ENCODE measurements at places on chromosomes 12 and 14.

DNA sequence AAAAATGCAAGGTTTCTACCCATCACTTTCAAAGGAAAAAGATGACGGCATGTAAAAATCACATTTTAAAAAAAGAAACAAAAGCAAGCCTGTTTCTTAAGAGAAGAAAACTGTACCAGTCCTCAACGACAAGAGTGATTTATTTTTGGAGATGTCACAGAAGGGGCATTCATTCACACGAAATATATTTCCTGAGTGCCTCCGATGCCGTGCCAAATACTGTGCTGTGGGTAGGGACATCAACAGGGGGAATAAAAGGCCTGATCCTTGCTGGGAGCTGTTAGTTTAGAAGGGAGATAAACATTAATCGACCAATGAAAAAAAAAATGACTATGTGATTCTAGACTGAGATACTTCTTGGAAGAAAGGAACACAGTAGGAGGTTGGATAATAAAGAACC, 297.5 kb upstream of the SOX5 start:
- no peak for DNase-seq

- DNase-seq = no peak
Measured at GRCh38 chr14:30464481-30464880, 94.5 kb upstream of the G2E3 start.

- no peak for DNase-seq
Measured at GRCh38 chr12:66898700-66899469, 220.0 kb upstream of the GRIP1 start.

DNA sequence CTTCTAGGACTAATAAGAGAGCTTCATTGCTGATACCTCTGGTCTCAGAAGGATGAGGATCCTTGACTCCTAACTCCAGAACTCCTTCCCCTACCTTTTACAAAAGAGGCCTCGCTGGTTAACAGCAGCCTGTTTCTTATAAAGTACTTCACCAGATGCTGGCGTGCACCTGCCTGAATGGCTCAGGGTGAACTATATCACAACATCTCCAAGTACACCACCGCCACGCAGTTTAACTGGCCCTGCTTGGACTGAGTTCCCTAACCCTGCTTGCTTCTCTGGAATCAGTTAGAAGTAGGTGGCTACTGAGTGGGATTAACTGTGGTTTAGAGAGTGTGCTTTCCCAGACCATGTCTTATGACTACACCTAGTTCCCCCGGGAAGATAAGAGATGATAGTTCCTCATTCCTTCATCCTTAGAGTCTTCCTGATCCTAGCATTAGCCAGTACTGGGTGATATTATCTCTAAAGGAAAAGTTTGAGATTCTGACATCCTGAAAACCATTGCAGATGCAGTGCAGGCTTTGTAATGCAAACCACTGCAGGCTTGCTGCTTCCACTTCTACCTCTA, 3.0 kb downstream of the FOXJ2 start:
- no peak for DNase-seq

DNA sequence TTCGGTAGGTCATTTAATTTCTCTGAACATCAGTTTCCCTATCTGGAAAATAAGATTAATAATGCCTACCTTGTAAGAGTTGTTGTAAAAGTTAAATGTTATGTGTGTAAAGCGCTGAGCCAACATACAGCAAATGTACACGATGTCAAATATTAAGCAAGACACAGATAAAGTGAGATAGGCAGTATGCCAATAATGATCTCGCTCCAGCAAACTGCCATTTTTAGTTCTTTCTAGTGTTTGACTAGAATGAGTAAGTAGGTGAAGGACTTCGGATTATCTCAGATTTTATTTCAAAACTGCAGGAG, 840 bp downstream of the DHRS7 start:
- no peak for DNase-seq

DNA sequence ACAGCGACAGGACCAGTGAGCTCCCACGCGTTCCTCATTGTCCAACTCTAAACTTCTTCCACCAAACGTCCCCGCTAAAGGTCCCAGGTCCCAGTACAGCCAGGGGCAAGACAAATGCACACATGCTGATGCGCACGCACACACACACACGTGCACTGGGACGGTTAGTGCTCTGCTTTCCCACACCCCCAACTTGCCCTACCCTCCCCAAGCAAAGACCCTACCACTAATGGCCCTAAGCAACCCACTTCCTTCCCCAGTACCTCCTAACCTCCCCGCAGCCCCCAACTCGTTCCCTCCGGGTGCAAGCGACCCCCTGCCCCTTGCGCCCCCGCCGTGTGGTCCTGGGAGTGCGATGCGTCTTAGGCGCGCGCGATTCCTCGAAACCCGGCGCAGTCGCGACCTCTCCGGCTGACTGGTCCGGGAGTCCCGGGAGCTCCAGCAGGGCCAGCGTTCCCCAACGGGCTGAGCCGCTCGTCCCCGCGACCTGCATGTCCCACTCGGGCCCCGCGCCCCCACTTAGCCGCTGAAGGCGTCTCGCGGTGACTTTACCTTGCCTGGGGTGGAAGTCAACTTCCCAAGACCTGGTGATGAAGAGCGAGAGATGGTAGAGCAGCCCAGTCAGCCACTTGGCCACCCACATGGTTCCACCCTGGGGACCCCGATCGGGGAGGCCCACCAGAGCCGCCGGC, 578 bp downstream of the ADAMTS20 start:
- DNase-seq = no peak

DNA sequence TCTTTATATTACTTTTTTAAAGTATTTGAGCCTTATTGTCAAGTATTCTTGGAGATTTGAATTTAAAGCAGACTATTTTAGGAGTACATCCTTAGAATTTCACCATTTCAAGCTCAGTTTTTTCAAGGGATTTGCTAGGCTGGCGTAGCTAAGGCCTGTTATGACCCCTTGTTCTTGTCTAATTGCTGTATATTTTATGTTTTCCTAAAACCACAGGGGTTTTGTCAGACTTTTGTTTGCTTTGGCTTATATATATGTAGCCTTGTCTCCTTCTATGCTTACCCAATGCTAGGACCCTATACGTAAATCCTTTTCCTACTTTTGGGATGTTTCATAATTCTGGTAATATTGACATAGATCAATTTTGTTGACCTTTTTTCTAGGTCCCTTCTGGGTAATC, 147.0 kb upstream of the SYT10 start:
- DNase-seq = no peak

DNA sequence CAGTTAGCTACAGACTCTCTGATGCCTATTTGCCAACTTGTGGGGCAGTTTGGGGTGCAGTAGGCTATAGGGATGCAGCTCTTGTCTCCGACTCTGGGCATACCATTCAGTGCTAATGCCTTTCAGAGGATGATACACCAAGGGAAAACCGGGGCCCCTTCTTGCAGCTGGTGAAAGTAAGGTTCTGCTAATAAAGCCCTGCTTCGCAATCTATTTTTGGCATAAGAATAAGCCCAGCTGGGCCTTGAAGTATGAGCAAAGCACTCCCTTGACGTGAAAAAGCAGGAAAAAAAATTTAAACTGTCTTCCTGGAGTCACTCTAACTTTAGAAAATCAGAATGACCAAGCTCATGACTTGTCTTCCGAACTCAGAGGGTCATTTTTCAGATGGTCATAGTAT, 124.1 kb upstream of the RBM19 start:
- DNase-seq = no peak

GRCh38 chr12:53065470-53065869, 13.7 kb downstream of the SPRYD3 start:
- DNase-seq = no peak

DNA sequence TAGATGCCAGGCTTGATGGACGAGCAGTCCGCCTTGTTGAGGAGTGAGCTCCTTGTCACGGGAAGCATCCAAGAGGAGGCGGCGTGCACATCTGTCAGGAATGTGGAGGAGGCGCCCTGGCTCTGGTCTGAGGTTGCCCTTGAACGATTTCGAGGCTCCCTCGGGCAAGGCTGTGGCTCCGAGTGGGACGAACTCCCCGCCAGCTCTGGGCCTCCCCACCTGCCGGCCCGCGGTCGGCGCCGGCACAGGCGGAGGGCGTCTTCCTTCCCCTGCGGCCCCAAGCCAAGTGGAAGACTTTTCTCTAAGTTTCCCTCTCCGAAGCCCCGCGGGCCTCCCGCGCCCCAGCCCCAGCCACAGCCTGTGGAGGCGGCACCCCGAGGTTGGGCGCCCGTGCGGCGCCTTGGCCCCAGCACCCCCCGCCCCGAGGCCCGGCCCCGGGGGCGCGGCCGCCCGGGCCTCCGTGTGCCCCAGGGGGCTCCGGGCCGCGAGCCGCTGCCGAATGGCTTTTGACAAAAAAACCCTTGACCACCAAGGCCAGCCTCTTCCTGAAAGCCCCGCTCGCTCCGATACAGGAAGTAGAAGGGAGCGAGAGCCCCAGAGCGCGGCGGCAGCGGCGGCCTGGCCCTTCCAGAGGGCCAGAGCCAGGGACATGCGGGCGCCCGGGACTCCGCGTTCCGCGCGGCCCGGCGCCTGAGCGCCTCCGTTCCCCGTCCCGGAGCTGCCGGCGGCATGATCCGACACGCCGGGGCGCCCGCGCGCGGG, at the start of gene RIN3:
TSS of gene RIN3 (plus strand) at position 578 of the 762 bp plus-strand sequence. CDS start at position 730, 152 bp downstream.
- DNase-seq = no peak

DNA sequence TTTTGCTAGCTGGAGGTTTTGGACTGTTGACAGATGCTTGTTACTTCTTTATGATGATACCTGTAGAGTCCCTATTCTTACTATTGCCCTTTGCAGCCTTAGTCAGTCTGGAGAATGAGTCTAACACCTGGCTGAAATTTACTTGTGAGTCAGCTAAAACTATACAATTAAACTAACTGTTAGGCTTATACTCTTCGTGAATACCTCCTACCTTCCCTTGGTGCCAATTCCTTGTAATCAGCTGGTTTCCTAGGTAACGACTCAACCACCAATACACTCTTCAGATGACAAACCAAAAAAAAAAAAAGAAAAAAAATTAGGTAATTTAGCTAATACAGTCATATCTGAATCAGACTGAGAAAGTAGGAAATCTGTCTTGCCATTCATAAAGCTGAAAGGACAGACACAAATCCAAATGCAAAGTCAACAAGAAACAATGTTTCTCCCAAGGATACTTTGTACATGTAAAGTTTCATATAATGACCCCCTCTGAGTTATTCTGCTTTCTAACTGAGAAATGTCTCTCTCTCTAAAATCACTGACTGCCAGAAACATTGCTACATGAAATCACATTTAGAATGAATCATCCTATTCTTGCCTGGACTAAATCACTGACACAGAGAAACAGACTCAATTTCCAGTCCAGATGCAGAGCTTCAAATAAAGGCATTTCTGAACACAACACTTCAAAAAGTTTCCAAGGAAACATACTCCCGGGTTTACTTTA, 56.5 kb upstream of the CDKL1 start:
- peak; percentile 53 for DNase-seq

DNA sequence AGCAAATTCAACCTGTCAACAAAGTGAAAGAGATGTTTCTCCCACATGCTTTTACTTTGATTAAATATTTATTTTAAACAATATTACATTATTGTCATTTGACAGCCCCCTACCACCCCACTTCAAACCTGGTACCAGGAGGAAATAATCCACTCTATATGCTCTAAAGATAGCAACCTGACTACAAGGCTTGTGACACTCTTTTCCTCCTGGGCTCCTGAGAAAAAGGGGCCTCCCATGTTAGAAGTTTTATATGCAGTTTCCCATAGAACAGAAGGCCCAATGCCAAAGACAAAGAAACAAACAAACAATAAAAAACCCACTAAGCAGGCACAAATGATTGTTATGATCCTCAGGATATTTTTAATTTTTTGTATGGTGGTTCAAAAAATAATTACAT, 73.6 kb downstream of the RPS29 start:
- no peak for DNase-seq

DNA sequence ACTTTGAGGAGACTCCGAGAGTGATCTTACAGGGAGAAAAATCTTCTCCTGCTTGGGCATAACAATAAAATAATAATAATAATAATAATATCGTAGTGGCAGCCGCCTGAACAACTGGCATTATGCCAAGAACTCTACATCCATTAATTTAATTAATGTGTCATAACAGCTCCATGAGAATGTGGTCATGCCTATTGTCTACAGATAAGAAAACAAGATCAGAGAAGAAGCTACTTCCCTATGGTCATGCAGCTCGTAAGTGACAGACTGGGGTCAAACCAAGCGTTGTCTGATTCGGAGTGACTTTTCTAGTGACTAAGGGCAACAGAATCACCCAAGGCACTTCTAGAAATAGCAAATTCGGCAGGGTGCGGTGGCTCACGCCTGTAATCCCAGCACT, 11.7 kb downstream of the PROX2 start:
- DNase-seq = no peak

- no peak for DNase-seq
Measured at GRCh38 chr14:94555991-94556390, 5.3 kb upstream of the SERPINA4 start.

DNA sequence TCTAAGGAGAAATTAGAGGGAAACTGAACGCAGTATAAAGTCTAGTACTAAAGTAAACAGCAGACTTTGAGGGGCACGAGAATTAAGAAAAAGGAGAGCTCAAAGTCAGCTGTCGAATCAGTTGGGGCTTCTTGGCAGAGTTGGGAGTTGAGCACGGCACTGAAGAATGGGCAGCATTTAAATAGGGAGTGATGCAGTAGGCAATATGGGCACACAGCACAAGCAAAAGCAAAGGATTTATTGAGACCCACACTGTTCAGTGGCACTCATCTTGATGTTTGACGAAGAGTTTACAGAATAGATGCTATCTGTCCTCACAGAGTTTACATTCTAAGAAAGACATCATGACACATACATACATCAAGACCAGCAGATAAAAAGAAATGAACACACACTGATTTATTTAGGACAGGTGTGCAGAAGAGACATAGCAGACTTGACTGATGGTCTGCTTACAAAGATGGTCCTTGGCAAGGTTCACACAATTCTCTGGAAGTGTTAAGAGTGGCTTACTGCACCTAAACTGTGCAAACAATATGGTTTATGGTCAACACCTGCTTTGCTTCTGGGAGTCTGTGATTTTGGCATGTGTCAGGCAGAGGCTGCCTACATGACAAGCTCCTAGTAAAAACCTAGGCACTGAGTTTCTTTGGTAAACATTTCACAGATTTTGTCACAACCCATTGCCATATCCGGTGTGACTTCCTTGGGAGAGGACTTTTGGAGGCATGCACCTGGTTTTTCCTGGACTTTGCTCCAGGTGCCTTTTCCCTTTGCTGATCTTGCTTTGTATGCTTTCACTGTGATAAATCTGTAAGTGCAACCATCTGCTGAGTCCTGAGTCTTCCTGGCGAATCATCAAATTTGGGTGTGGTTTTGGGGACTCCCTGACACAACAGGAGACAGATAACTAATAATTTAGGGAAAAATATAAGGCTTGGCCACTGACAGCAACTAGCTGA, 26.3 kb downstream of the ALKBH1 start:
- DNase-seq = no peak

DNA sequence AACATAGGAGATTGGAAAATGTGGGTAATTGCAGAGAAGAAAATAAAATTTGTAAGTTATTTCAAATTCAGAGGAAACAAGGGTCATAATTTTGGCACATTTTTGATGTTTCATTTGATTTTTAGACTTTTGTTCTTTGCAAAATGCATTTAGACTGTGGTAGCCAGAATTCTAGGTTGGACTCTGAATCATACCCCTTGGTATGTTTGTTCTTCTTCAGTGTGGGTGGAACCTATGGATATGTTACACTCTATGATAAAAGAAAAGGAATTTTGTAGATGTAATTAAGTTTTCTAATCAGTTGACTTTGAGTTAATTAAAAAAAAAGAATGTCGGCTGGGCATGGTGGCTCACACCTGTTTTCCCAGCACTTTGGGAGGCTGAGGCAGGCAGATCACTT, 827.0 kb downstream of the AACS start:
- no peak for DNase-seq

- DNase-seq = no peak
Measured at GRCh38 chr12:66555113-66555512, 123.8 kb downstream of the GRIP1 start.

GRCh38 chr12:132243596-132244310, 85.6 kb downstream of the GALNT9 start:
- DNase-seq = no peak

GRCh38 chr12:27998658-27999057, 26.1 kb upstream of the PTHLH start:
- no peak for DNase-seq

Data from fibroblast of skin of left biceps (primary cell).